ENCODE measurements at places on chromosomes 1 and 21.

DNA sequence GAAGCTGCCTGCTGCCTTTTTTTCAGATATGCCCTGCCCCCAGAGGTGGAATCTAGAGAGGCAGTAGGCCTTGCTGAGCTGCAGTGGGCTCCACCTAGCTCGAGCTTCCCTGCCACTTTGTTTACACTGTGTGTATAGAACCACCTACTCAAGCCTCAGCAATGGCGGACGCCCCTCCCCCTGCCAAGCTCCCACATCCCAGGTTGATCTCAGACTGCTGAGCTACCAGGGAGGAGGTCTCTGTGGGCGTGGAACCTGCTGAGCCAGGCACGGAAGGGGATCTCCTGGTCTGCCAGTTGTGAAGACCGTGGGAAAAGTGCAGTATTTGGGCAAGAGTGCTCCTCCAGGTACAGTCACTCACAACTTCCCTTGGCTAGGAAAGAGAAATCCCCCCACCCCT lies 65.1 kb downstream of the MSH4 start:
- DNase-seq, result no peak

GRCh38 chr1:234779160-234779538 lies 169.2 kb upstream of the IRF2BP2 start:
- no peak for DNase-seq

DNA sequence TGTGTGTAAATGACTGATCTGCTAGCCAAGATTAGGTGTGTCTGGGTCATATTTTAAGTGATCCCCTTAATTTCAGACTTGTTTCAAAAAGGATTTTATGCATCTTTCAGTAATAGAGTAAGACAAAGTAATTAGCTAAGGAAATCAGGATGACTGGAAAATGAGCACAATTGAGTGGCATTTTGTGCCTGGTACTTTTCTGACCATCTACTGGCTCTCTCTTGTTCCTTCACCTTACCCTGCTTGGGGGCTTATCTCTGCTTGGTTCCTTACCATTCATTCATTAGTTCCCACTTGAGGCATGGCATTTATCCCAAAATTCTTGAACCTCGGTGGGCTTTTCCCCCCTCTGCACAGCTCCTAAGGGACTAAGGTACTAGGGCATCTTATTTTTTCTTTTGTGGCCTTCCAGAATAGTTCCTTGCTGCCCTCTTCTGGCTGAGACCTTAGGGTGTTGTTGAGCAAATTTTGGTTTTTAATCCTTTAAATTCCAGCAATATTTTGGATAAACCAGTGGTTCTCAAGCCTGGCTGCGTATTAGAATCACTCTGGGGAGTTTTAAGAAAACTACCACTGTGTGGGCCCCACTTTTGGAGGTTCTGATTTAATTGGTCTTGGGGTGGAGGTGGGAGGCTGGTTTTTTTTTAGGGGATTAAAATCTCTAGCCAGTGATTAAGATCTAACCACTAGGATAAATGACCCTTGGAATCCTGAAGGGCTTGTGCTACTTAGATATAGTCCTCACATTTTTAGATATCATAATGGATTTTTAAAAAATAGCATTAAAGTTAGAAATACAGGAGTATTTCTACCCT lies 50.8 kb downstream of the HS2ST1 start:
- DNase-seq, result no peak

DNA sequence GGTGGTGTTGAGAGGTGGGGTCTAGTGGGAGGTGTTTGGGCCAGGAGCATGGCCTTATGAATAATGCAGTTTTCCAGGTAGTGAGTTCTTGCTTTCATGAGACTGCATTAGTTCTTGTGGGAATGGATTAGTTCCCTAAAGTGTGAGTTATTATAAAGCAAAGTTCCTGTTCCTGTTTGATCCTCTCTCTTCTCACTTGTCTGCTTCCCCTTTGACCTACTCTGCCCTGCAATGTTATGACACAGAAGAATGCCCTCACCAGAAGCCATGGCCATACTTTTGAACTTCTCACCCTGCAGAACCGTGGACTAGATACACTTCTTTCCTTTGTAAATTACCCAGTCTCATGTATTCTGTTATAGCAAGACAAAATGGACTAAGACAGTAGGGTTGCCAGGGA lies 53.6 kb downstream of the MAP3K7CL start:
- DNase-seq, result no peak

DNA sequence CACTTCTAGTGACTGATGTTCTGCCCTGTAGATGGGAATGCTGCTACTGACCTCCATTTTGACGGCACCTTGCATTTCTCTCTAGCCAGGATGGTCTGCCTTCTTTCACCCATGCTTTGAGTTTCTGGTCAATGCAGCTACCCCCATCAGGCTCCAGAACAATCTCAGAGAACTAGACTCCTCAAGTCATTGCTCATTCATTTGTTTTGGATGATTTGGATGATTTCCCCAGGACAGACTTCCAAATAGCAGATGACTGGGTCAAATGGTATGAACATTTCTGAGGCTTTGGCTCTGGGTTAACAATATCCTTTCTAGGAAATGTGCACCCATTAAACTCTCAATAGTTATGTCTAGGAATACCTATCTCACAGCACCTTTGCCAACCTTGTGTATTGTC lies 63.9 kb downstream of the CSMD2 start:
- no peak for DNase-seq

- no peak for DNase-seq
Measured at GRCh38 chr1:92972409-92973129, 11.3 kb upstream of the DIPK1A start.
